ENCODE measurements at places on chromosomes 6 and 20.

GRCh38 chr20:33028875-33029274 is 2.6 kb upstream of the BPIFB6 start:
- no peak for DNase-seq

GRCh38 chr6:88548891-88549505 is 382.9 kb upstream of the CNR1 start:
- DNase-seq: no peak

DNA sequence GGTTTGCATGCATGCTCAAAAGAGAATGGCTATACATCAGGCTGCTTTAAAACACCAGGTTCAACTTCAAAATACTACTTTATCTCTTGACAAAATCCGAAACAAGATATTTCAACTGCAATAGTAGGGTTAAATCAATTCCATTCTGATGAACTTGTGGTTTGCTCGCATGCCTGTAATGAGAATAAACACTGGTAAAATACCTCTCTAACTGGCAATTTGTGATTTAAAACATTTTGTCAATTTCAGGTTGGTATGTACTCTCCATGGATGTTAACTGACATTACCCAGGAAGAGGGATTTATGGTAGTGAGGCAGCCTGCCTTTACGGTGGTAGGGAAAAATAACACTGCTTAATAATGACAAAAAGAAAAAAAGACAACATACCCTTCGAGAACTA is 74.4 kb downstream of the MBOAT1 start:
- DNase-seq: no peak

DNA sequence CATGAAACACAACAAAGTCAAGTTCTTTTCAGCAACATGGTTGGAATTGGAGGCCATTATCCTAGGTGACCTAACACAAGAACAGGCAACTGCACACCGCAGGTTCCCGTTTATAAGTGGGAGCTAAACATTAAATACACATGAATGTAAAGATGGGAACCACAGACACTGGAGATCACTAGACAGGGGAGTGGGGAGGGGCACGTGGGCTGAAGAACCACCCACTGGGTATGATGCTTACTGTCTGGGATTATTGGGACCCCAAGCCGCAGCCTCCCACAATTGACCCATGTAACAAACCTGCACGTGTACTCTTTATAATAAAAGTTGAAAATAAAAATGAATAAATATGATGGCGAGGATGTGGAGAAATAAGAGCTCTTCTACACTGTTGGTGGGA is 8.6 kb upstream of the RAET1G start:
- no peak for DNase-seq

GRCh38 chr6:108434222-108434621 is 126.5 kb upstream of the FOXO3 start:
- DNase-seq: no peak

GRCh38 chr6:118542184-118542952 is 5.7 kb upstream of the PLN start:
- DNase-seq: no peak

GRCh38 chr6:111777357-111777756 is 95.9 kb downstream of the FYN start:
- no peak for DNase-seq

DNA sequence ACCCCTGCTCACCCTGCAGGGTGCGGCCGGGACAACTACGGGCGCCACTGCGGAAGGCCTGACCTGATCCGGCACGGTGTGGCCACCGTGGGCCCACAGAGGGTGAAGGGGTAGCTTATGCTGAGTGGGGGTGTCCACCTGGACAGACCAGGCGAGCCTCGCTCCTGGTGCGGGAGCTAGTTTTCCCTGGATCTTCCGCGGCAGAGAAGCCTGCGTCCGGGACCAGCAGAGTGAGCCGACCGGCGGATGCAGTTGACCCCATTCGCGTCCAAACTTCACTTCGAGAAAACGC is 38.2 kb downstream of the NCR2 start:
- DNase-seq: no peak

DNA sequence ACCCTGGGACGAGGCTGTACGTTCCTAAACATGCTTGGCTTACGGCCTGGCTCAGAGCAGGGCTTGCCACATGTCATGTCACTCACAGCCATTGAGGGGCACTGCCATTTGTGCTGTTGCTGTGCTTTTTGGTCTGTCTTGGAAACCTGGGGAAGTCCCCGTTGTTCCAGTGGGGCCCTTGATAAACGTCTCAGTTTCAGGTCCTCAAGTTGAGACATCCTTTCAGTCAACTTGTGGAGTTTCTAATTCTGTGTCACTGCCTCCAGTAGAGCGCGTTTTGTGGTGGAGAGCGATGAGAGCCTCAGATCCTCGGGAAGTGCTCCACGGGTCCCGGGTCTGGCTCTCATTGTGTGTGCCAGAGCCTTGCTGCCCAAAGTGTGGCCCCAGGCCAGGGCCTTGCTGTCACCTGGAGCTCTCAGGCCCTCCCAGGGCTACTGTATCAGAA is 43.0 kb upstream of the CCR6 start:
- DNase-seq: no peak

- no peak for DNase-seq
These were observed 95.3 kb downstream of the TTLL2 start for GRCh38 chr6:167420177-167420576.

- no peak for DNase-seq
These were observed 87.2 kb upstream of the QKI start for GRCh38 chr6:163327165-163327880.

GRCh38 chr20:2138396-2138795 is 36.8 kb downstream of the STK35 start:
- DNase-seq: no peak

DNA sequence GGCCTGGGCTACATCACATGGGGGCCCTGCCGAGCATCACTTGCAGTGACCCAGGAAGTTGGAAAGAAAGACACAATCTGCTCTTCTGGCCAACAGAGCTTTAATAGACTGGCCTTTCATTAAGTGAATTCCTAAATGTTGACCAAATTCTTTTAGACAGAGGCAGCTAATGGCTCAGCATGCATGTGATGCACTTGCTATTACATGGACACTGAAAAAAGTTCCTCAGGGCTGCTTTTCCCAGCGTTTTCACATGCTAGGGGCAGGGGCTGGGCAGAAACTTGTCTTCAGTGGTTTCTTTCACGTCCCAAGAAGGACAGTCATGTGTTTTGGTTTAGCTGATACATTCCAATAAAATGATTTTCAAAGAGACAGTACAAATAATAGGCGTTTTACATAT is 651.0 kb upstream of the SLC35B3 start:
- DNase-seq: no peak

- no peak for DNase-seq
These were observed 348.1 kb downstream of the THBS2 start for GRCh38 chr6:168905451-168906090.

- DNase-seq: no peak
These were observed 136.3 kb downstream of the OLIG3 start for GRCh38 chr6:137357948-137358266.

GRCh38 chr6:76633259-76633658 is 560.8 kb upstream of the IMPG1 start:
- no peak for DNase-seq

DNA sequence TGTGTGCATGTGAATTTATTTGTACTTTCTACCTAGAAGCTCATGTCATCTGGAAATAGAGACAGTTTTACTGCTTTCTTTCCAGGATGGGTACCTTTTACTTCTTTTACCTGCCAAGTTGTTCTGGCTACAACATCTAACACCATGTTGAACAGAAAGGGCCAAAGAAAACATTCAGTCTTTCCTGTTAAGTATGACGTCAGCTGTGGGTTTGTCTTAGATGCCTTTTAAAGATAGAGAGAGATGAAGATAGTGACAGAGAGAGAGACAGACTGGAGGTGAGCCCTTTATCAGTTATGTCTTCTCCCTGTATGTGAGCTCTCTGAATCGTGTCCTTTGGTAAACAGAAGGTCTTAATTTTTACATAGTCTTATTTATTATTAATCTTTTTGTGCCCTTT is 3.4 kb upstream of the DACT2 start:
- DNase-seq: no peak

- no peak for DNase-seq
These were observed 94.6 kb upstream of the SUPT3H start for GRCh38 chr6:45472382-45472781.
